H54 (cell line): ENCODE measurements at places on chromosomes 7 and 10.

DNA sequence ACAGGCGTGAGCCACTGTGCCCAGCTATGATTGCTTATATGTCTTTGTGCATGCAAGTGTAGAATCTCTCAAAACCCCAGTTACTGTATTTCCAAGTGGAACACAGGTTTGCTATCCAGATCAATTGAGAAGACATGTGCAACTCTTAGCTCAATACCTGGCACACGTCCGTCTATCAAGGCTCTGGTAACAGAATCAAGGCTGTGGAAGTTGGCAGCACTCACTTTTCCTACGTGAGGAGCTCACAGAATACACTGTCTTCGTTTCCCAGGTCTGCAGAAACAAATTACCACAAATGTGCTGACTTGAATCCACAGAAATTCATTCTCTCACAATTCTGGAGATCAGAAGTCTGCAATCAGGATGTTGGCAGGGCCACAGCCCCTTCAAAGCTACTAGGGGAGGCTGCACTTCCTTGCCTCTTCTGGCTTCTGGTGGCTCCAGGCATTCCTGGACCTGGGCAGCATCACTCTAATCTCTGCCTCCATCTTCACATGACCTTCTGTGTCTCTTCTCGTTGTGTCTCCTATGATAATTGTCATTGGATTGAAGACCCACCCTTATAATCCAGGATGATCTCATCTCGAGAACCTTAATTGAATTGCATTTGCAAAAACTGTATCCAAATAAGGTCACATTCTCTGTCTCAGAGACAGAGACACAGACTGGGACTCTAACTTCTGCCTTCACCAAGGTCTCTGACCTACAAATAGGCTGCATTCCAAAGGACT is 84.8 kb upstream of the C7orf33 start:
- DNase-seq = no peak

DNA sequence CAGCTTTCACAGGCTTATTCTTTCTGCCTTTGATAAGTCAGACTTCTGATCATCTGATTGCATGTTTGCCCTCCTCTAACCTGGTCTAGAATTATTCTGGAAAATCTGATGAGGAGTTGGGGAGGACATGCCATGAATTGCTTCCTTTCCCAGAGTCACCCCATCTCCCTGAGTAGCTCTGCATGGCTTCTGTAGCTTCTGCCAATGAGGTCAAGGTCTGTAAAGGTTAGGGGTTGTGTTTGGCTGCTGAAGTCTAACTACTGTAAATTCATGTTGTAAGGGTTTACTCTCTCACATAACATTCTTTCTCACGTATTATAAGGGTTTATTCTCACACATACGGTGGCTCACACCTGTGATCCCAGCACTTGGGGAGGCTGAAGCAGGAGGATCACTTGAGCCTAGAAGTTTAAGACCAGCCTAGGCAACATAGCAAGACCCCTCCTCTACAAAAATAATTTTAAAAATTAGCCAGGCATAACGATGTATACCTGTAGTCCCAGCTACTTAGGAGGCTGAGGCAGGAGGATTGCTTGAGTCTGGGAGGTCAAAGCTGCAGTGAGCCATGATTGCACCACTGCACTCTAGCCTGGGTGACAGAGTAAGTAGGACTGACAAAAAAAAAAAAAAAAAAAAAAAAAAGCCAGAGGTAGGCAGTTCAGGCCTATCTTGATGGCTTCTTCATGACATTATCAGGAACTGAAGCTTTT is 10.7 kb downstream of the GSTO2 start:
- no peak for DNase-seq

DNA sequence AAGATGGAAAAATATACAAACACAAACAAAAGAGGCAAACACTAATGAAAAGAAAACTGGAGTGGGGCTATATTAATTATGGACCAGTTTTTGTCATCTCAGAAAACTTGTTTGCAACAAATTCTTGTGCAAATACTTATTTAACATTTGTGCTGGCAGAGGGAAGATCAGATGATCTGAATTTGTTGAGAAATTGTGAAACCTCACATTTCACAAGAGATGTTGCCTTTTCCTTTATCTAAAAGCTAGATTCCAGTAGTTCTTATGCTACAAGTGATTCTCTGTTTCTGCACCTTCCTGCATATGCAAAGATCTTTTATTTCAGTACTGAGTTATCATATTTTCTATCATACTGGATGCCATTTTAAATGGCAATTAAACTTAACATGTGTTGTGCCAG is 320.7 kb downstream of the SUGCT start:
- no peak for DNase-seq

- DNase-seq = no peak
Observed at GRCh38 chr7:953547-954327, 743 bp downstream of the ADAP1 start.

- no peak for DNase-seq
Observed at GRCh38 chr10:29829776-29830175, 195.0 kb upstream of the SVIL start.

- DNase-seq = no peak
Observed at GRCh38 chr7:49631960-49632359, 141.5 kb upstream of the VWC2 start.

DNA sequence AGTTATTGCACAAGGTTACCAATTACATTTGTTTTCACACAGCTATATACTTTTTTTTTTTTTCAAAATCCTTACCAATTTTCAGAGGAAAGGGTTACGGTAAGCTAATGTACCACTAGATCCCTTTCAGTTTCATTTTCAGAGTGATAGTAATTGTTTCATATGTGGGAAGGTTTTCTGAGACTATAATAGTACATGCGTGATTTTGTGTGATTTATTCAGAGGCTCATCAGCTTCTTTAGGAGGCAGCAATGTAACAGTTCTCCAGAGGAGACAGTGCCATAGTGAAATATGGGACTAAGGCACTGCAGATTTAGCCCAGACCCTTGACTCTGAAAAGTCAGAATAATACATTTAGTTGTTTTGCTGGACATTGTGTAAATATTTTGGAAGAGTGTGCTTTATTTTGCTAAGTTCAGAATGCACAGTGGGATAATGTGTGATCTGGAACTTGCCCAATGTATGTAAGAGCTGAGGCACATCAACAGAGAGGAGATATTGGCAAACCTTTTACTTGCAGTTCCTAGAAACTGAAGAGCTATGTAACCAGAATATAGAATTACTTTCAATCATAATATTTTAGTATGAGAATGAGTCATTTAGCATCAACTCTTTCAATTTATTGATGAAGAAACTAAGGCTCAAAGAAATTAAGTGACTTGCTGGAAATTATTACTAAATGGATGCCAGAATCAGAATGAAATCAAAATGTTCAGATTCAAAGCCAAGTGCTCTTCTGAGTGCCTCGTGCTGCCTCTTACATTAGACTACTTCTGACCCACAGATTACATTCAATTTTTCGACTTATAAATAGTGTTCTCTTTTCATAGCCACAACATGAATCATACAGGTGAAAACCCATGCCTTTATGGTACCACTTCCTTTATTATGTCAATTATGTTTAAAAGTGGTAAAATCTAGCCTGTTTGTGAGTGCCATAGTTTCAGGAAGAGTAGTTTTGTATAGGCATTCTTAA is 207.7 kb upstream of the TEX47 start:
- no peak for DNase-seq

DNA sequence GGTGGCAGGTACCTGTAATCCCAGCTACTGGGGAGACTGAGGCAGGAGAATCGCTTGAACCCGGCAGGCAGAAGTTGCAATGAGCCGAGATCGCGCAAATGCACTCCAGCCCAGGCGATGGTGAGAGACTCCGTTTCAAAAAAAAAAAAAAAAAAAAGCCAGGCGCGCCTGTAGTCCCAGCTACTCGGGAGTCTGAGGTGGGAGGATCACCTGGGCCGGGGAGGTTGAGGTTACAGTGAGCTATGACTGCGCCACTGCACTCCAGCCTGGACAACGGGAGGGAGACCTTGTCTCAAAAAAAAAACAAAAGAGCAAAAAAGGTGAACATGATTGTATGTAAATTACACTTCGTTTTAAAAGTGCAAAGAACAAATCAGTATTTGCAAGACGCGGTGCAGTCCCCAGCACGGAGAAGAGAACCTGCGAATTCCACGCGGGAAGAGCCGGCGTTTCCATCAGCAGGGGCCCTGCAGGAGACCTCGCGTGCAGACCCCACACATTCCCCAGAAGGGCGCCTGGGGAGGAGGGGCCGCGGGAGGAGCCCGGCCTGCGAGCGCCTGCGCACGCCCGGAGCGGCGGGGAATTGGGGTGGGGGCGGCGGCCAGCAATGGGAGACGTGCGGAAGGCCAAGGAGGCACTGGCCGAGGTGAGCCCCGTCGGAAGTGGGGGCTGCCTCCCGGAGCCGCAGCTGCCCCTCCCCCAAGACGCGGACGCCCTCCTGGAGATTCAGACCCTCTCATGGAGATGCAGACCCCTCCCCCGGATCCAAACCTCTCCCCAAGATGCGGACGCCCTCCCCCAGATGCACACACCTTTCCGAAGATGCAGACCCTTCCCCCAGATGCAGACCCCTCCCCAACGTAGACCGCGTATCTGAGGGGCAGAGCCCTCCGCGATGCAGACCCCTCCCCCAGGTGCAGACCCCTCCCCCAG is 16.7 kb upstream of the SUN1 start:
- no peak for DNase-seq

DNA sequence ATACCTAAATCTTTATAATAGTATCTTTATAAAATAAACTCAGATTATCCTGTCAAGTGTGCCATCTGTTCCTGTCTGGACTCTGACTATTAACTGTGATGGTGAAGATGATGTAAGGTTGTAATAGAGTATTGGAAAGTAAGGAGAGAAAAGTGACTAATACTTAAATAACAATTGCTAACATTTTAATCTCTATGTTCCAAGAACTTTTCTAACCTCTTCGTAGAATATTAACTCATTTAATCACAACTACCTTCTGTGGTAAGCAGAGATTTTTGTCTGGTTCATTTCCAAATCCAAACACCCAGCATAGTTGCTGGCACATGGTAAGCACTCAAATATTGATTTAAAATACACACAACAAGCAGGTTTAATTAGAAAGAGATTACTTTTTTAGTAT is 2.5 kb downstream of the TNPO3 start:
- no peak for DNase-seq

DNA sequence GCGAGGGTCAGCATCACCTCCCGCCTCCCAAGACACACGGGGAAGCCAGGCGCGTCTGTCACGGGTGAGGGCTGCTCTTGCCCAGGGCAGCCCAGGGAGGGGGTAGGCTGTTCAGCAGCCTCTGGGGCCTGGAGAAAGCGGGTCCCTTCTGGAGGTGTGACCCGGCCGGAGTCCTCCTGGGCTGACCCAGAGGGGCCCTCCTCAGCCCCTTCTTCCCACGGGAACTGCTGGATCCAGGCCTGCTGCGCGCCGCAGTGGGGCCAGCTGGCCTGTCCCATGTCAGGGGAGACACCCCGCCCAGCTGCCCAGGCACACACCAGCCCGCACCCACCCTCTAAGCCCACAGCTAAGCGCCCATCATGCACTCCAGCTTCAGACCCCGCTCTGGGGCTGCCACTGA is 41.8 kb downstream of the INSIG1 start:
- no peak for DNase-seq

- no peak for DNase-seq
Observed at GRCh38 chr10:110138197-110138812, 69.1 kb upstream of the MXI1 start.

- no peak for DNase-seq
Observed at GRCh38 chr10:102109166-102110116, 10.7 kb downstream of the LDB1 start.

DNA sequence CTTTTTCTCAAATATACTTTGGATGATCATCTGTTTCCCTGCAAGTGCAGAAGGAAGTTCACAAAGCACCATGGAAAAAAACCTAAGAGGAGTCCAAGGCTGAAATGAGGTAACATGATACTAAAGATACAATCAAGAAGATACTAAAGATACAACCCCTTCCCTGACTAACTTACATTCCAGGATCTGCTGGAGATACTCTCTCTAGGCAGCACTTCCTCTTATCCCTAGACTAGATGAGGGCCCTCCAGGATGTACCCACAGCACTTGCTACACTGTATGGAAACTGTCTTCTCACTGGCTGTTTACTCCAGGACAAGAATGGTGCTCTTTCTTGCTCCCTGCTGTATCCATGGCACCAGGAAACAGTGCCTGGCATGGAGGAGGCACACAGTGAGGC is 116.4 kb upstream of the NFE2L3 start:
- DNase-seq = no peak

DNA sequence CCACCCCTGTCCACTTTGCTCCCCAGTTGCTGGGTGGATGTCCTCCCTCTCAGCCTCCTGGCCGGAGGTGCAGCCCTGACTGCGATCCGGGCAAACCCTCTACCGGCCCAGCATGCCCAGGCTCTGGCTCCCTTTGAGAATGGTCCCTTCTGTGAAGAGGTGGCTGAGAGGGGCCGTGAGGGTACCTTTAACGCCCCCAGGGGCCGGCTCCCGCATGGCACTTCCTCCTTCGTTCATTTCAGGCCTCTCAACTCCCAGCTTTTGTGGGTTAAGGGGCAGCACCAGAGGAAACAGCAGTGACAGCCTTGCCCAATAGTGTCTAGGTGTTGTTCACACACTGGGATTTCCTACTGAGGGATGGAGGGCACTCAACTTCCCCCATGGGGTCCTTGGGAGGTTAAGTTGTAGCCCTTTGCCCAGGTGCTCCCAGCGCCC is 33.2 kb upstream of the HABP2 start:
- DNase-seq = no peak

GRCh38 chr10:18087355-18087754 is 52.9 kb upstream of the CACNB2 start:
- DNase-seq = no peak

GRCh38 chr10:113661332-113661731 is 2.5 kb downstream of the NRAP start:
- no peak for DNase-seq

DNA sequence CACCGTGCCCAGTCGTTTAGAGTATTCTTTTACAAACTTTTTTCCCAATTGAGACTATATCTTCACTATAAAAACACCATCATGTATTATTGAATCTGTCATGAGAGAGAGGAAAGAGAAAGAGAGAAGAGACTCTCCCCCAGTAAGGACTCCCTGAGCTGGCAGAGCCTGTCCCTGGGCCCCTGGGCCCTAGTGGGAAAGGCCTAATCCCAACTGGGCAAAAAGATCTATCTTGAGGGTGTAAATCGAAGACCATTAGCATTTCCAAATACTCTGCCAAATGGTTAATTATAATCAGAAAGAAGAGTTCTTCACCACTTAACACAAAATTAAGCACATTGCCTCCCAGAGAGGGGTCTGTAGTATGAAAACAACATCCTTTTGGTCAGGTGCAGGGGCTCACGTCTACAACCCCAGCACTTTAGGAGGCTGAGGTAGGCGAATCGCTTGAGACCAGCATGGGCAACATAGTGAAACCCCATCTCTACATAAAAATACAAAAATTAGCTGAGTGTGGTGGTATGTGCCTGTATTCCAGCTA is 108.2 kb downstream of the SKIDA1 start:
- no peak for DNase-seq

- DNase-seq = no peak
Observed at GRCh38 chr7:127667759-127668530, 16.0 kb downstream of the SND1 start.

GRCh38 chr7:1424041-1424440 is 35.2 kb downstream of the MICALL2 start:
- DNase-seq = no peak
